ENCODE measurements at places on chromosomes 3 and 15.

GRCh38 chr3:20861454-20861853 lies 675.4 kb upstream of the SGO1 start:
- DNase-seq = no peak

DNA sequence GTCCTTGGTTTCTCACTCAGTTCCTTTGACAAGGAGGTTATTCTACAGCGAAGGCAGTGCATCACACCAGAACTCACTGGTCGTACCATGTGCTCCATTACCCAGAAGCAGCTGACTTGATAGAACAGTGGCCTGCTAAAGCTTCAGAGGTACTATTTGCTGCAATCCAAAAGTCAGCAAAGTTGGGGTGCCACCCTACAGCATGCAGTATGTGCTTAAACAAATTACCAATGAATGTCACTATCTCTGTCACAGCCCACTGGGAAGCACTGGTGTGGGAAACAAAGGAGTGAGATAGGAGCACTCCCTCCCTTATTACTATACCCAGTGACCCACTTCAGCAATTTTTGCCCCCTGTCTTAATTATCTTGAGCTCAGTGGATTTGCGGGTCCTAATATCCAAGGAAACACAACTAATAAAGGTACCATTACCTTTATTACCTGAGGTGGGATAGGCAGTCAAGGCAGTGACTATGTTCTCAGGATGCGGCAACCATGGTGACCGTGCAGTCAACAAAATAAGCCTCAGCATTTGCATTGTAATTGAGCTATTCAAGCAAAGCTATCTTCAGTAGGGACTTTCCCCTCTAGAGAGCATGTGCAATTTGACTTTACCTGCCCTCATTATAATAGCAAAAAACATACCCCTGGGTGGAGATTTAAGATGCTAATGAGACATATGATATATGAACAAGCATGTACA lies 199.4 kb downstream of the OCA2 start:
- no peak for DNase-seq

- no peak for DNase-seq
Measured at GRCh38 chr3:176523114-176523513, 674.2 kb downstream of the TBL1XR1 start.

DNA sequence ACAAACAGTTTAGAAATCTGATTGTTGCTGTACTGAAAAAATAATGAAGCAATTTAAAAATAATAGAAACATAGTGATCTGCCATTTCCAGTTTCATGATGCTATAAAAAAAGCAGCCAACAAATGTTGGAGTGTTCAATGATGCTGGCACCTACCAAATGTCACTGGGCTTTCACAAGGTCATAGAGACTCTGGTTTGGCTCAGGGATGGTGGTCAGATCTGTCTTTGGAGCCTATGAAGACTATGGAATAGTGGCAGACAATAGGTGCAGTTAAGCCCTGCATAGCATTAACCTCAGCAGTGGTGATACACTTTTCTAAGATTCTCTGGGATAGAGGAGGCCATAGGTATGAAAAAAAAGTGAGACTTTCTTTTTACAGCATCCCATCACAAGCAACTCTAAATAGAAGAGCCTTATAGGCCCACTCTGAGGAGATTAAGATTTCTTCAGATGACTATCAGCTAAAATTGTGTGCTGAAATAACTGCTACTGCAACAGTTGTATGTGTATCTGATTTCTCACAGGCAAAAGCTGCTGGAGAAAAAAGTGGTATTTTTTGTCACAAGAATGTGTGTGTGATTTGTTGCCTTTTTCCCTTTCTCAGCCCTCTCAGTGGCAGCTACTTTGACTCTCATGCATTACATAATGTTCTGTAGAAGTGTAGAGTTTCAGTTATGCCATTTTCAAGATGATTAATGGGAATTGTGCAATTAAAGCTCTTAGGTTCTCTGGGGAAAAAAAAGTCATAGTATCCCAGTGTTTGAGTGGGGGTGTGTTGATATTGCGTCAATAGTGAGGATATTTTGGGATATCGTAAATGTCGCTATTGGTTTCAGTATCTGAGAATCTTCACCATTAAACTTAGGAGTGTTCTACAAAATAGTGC lies 137.4 kb downstream of the MBNL1 start:
- no peak for DNase-seq
